ENCODE measurements at places on chromosomes 6 and 20. TPM values are rescaled to one million over a fixed set of nuclear protein-coding genes. Genes with fewer than 3 reads are reported as not detected.

RBPJL gene
- not detected for total RNA-seq

DNA sequence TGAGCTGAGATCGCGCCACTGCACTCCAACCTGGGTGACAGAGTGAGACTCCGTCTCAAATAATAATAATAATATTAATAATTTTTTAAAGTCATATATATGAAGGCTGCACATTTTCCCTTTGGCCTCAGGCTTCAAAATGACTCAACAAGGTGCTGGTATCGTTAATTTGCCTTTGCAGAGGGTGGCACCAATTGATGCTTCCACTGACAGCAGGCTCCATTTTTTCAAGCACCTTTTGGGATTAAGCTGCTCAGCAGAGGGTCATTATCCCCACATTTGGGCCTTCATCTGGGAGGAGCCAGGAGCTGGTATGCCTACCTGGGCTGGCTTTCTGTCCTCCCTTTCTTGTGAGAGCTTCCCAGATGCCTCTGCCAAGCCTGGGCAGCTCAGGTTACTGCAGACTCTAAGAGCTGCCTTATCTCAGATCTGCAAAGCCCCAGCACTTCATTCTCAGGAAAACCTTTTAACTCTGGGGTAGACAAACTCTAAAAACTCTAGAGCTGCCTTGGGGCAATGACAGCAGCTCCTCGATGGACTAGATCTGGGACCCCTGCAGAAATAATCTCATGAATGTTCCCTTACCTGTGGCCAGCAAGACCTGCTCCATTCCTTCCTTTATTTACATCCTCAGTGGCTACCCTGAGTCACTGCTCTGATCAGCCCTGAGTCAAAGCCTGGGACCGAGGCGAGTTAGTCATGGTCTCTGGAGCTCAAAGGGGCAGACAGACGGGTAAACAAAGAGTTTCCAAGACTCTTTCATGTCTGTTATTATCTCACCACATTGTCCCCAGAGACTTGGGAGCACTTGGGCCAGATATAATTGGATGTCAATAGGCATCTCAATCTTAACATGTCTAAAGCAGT is 80.0 kb upstream of the EYA2 start:
- DNase-seq, result no peak

DNA sequence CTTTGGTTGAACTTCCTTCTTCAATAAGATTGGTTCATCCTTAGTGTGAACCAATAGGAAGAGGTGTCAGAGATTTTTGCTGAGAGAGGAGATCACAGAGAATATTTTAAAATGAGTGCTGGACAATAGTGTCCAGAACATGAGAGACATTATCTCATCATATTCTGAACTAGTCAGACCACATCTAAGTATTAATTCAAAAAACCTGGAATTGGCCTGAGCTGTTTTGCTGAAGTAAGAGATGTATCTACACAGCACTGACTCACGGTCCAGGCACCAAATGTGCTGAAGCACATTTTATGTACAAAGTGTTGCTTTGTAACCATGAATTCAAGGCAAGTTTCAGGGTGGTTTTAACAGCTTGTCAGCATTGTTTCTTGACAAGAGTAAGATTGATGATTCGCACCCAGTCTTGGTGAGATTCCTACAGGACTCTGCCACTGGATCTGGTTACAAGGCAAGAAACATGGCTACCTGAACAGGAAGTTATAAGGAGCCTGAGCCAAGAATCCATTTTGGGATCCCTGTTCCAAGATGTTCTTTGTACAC is 178.2 kb upstream of the HEY2 start:
- DNase-seq, result no peak

DNA sequence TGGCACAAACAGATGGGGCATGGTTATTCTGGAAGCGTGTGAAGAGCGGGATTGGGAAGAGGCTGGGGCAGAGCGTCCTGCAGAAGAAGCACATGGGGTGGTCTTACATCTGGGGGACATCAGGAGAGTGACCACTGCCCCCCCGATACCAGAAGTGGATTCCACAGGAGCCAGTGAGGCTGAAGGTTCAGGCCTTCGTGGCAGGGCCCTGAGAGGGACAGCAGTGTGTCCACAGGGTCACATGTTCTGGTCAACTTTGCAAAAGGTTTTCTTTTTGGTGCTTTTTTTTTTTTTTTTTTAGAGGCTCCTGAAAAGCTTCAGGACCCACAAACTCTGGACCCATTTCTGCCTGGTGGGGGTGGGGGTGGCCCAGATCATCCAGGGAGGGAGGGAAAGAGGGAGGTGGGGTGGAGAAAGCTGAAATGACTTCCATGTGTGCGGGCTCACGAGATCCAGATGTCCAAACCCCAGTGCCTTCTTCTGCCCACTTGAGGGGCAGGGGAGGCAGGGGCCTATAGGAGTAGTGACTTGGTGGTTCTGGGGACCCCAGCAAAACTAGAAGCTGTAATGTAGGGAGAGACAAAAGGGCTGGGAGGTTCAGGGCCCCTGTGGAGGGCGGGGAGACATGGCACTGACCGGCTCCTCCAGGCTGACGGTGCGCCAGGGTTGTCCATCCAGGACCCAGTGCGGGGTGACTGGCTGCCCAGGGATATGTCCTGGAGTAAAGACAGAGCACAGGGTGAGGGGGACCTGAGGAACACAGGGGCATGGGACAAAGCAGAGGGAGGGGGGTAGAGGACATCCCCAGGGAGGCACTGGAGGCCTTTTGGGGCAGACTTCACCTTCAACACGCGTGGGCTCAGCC is 2.7 kb downstream of the ADAM33 start:
- DNase-seq, result no peak

- no peak for DNase-seq
Observed at GRCh38 chr6:21997119-21998037, 299.5 kb downstream of the PRL start.

- peak; percentile 76 for DNase-seq
Observed at GRCh38 chr6:106927531-106928398, 46.8 kb downstream of the CD24 start.

DNA sequence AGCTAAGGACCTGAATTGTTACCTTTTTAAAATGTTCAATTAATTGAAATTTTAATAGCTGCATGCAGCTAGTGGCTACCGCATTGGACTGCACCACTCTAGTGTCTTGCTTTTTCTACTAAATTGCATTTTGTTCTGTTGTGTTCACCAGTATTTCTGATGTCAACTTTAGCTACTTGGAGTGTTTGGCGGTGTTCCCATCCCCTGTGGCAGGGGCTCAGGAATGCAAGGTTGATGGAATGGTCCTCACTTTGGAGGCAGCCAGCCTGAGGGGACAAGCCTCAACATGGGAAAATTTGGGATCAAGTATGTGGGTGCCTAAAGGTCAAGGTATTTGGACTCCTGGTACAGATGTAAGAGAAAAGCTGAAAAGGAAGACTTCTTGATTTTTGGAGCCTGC is 230.1 kb upstream of the PRND start:
- no peak for DNase-seq

- no peak for DNase-seq
Observed at GRCh38 chr6:73054958-73055357, 170.3 kb downstream of the KHDC1L start.

DNA sequence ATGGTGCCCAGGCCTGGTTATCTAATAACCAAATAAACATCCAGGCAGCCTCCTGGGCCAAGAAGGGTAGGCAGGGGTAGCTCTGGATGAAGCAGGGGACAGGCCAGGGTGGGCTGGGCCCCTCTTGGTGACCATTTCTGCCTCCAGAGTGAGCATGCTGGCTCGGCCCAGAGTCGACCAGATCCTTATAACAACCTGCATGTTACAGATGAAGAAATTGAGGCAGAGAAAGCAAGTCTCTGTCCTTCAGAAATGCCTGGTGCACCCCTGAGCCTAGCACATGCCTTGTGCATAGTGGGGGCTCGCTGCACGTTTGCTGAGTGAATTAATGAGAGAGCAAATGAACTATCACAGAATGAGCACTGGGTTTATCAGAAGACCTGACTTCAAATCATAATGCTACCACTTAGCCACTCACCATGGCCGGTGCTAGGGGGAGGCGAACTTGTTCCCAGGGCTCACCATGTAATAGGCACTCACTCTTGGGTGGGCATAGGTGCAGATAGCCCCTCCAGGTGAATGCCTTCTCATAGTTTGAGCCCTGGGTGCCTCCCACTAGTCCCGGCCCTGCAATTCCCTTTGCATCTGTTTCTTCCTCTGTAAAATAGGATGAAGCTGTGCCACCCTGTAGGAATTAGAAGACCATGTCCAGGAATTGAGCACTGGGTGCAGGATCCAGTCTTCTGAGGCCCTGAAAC is 3.8 kb upstream of the APCDD1L start:
- DNase-seq, result no peak

- no peak for DNase-seq
Observed at GRCh38 chr6:69423785-69424184, 373.0 kb downstream of the LMBRD1 start.

DNA sequence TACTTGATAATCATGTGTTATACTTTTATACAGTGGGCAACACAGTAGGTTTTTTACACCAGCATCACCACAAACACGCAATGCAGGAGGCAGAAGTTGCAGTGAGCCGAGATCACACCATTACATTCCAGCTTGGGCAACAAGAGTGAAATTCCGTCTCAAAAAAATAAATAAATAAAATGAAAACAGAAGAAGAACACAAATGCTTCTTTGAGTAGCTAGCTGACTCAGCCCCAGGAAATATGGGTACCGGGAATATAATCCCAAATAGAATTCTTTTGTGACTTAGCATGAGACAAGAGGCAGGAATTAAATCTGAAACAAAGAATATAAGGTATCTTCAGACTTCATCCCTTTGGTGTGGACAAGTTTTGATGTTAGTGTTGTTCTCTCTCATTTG is 164.2 kb upstream of the ATXN1 start:
- no peak for DNase-seq
